ENCODE measurements at places on chromosomes 5 and 9. TPM values are rescaled to one million over a fixed set of nuclear protein-coding genes. Genes with fewer than 3 reads are reported as not detected.

- no peak for DNase-seq
These were observed 160.8 kb downstream of the DNAH5 start for GRCh38 chr5:13783726-13784125.

GRCh38 chr9:115635680-115636383 lies 517.8 kb upstream of the PAPPA start:
- DNase-seq: no peak

The PJA2 gene
- 142 TPM for total RNA-seq

DNA sequence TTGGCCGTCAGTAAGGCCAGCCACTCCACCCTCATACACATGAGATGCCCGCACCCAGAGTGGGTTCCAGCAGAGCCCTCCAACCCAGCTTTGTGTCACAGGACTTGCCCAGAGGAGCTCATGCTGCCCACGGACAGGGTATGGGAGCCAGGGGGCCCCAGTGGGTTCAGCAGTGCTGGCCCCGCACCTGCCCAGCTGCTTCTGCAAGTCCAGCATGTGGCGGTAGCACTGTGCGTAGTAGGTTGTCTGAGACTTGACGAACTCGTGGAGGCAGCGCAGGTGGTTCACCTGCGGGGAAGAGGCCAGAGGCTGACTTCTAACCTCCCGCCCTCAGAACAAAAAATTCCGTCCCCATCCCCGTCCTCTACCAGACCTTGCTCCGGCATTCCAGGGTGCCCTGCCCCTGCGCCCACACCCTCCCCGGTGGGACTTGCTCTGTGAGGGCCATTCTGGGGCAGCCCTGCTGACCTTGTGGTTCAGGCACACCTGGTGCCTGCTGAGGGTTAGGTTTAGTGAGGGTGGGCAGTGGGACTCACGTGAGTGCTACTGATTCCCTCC lies 18.5 kb downstream of the SH3GLB2 start:
- no peak for DNase-seq

The PLPPR1 gene
- total RNA-seq: 7.6 TPM

- DNase-seq: no peak
These were observed 9.9 kb downstream of the FSD1L start for GRCh38 chr9:105457560-105458294.
